HFFc6 (cell line): ENCODE measurements at places on chromosomes 7 and 10. TPM values are rescaled to one million over a fixed set of nuclear protein-coding genes. Genes with fewer than 3 reads are reported as not detected.

The SUPV3L1 gene
- 29.9 to 33.2 TPM (median 32.6 TPM) in 3 replicates for total RNA-seq

GRCh38 chr10:815338-816090 lies 116.0 kb downstream of the LARP4B start:
- peaks cover 24% of the 10 kb centered on the region for H3K4me1 ChIP-seq
- no peak overlapping the region for H3K27ac ChIP-seq
- H3K4me3 ChIP-seq: no peak overlapping the region; the same call in 1 of the 2 replicates
- H3K36me3 ChIP-seq: peaks cover 49% of the 10 kb centered on the region
- H3K27me3 ChIP-seq: peaks cover 10% of the 10 kb centered on the region; the same call in 1 of the 2 replicates

The TAS2R3 gene
- total RNA-seq: 0.26 TPM in 1 of 3 replicates, not detected in the others

GRCh38 chr10:60816628-60817397 lies 38.5 kb downstream of the CDK1 start:
- peak; percentile 85 for DNase-seq
- H3K36me3 ChIP-seq: no peaks in the 10 kb centered on the region
- peaks cover 1% of the 10 kb centered on the region; the same call in 1 of the 2 replicates for H3K27me3 ChIP-seq
- H3K4me1 ChIP-seq: peaks cover 57% of the 10 kb centered on the region
- H3K27ac ChIP-seq: peak overlapping the region; percentile 34; the same call in 1 of the 2 replicates

DNA sequence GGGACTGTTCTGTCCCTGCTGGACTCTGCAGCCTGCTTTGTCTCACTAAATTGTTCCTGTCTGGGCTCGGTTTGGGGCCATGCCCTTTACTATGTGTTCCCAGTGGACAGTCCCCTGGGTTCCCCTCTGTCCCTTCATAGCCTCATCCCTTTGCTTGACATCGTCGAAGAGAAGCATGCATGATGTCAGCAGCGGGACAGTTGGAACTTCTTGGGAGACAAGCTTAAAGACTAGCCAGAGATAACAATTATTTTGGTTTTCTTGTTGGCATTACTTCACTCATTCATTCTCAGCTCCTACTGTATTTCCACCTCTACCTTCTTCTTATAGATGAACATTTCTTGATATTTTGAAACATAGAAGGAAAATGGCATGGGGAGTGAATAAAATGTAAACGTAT lies 2.7 kb downstream of the EPHB6 start:
- H3K36me3 ChIP-seq: no peaks in the 10 kb centered on the region
- peaks cover 19% of the 10 kb centered on the region for H3K27me3 ChIP-seq
- peaks cover 16% of the 10 kb centered on the region for H3K4me1 ChIP-seq
- H3K4me3 ChIP-seq: no peak overlapping the region
- H3K27ac ChIP-seq: no peak overlapping the region

- no peak overlapping the region for H3K4me3 ChIP-seq
- H3K27ac ChIP-seq: no peak overlapping the region
- H3K27me3 ChIP-seq: no peaks in the 10 kb centered on the region
- H3K36me3 ChIP-seq: peaks cover 28% of the 10 kb centered on the region
- H3K4me1 ChIP-seq: peaks cover 42% of the 10 kb centered on the region
Observed at GRCh38 chr7:84247591-84247990, 53.0 kb upstream of the SEMA3A start.

DNA sequence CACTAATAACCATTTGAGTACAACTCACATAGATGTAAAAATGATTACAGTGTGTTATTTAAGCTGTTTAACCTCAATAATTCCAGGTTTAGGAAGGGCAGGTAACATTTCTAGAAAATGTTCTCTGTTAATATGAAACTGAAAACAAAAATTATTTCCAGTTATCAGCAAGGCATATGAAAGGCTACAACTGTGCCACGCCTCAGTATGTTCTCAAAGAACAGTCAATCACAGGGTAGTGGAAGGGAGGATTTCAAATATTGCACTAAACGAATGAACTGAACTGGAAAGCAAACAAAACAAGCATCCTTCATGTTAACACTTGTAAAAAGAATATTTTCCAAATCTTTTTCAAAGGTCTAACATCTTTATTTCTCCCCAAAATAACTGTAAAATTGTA lies 31.3 kb downstream of the ARHGAP19 start:
- H3K4me3 ChIP-seq: no peak overlapping the region
- H3K4me1 ChIP-seq: no peaks in the 10 kb centered on the region
- no peak overlapping the region for H3K27ac ChIP-seq
